DND-41 (cell line): ENCODE measurements at places on chromosomes 13 and 19.

DNA sequence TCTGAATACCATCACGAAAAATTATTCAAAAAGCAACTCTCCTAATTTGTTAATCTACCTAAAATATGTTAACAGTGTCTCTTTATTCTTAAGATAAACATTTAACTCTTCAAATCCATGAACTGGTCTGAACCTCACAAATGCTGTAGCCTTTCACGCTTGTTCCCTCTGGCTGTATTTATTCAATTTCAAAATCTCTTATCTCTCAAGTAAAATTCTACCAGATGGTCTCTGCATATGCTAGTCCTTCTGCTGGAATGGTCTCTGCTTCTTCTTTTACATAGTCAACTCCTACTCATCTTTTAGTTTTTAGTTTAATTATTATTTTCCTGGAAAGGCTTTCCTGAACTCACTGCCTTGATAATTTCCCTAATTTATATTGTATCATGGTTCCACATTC, 232.9 kb upstream of the PCDH20 start:
- no peak for DNase-seq

DNA sequence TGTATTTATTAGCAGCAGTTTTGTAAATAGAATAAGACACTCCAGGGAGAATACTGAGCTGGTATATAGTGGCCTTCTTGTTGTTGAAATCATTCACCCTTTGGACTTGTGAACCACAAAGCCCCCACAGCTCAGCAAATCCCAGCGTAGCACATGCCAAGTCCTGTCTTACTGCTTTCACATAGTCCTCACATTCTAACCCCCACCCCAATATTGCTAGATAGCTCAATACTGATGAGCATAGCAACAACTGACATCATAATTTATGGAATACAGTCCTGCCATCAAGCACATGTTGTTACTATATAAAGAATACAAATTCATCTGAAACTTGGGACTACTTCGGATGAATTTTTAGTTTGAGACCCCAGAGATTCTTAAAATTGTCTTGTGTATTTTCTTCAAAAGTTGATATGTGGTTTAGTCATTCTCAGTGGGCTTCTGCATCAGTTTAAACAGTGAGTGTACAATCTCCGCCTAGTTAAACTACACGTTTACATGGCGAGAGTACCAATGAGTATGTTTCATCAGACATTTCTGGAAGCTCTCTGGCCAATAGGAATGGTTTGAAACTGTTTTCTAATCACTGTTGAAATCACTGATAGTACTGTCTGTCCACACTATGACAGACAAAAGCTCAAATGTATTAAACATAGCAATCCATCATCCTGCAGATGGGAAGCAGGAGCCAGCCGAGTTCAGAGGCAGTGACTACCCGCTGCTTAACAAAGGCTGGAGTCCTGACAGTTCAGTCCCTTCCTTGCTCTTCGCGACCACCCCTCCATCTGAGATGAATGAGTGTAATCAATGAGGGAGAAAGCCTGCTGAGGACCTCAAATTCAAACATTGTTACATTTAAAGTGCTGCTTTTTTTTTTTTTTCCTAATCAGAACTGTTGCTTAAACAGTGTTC, 15.2 kb downstream of the DACH1 start:
- no peak for DNase-seq

- DNase-seq = no peak
Measured at GRCh38 chr19:1466461-1467214, 12.4 kb downstream of the C19orf25 start.

DNA sequence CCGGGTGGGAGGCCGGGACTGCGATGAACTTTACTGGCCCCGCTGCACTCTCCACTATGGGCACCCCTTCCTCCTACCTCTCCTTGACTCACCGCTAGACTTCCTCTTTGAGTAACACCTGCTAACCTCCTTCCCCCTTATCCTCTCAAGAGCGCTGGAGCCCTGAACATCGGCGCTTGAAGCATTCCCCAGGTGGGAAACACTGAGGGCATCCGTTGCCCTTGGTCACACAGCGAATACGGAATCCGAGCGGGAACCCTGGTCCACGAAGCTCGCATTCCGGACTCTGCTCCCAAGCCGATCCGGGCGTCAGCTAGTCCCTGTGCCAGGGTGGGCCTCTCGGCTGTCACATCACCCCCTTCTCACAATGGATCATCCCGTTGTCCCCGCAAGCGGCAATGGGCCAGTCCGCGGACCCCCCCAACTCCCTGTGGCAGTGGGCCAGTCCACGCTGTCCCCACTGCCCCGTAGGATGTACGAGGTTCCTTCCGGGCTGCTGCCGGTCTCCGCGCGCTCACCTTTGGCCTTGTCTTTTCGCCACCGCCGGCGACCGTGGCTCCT, 4.2 kb downstream of the LIPE start:
- DNase-seq = no peak

- no peak for DNase-seq
Measured at GRCh38 chr13:37681281-37682032, 82.9 kb upstream of the POSTN start.

DNA sequence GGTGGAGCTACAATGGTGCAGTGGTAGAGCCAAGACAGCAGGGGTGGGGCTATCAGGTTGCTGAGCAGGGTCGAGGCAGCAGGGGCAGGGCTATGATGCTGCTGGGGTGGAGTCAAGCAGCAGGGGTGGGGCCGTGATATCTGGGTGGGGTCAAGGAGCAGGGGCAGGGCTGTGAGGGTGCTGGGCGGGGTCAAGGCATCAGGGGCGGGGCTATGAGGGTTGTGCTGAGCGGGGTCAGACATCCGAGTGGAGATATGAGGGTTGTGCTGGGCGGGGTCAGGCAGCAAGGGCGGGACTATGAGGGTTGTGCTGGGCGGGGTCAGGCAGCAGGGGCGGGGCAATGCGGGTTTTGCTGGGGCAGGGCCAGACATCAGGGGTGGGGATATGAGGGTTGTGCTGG, 14.7 kb downstream of the HCN2 start:
- peak; percentile 66 for DNase-seq

DNA sequence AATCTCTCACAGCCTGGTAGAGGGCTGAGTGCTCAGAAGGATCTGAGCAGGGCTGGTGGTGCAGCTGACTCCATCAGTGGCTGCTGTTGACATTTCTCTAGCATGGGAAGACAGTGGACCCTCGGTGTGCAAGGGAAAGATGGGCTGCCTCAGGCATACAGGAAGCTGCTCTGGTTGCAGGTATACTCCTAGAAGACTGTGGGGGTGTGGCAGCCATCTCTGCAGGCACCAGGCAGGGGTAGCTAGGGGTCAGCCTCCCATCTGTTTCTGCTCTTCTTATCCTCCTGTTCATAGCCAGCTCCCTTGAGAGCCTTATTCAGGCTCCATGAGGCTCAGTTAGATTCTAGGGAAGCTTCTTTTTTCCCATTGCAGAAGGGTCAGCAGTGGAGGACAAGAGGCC, 475.5 kb downstream of the TSHZ3 start:
- no peak for DNase-seq

GRCh38 chr13:47656651-47657050, 344.4 kb downstream of the SUCLA2 start:
- DNase-seq = no peak

DNA sequence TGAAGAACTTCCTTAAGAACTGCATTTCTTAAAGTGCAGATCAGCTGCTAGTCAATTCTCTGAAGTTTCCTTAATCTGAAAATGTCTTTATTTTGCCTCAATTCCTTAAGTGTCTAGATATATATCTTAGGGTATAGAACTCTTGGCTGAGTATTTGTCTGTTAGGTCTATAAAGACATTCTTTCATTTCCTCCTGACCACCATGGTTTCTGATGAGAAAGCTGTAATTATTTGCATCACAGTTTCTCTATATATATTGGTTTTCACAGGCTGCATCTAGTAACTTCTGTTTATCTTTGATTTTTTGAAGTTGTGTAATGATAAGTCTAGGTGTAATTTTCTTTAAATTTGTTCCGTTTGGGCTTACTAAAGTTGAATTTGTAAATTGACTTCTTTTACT, 15.2 kb downstream of the NDFIP2 start:
- DNase-seq = no peak
